AG08396 (cell line): ENCODE measurements at places on chromosomes 13 and 19.

GRCh38 chr19:35108730-35109129 is 6.9 kb upstream of the FXYD3 start:
- DNase-seq, result no peak

DNA sequence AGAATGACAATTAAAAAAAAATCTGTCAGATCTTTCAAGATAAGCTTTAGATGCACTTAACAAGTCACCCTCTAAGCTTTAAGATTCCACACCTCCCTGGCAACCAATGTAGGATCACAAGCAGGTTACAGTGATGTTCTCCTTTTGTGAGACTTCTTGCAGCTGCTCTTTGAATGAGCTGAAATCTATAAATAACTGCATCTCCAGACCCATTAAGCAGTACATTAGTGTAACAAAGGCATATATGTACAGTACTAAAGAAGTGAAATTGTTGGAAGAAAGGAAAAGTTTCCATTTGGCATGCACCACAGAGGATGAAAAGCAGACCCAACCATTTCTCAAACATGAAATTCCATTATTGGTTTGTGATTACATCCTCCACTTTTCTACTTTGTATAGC is 364.7 kb downstream of the ENOX1 start:
- no peak for DNase-seq

DNA sequence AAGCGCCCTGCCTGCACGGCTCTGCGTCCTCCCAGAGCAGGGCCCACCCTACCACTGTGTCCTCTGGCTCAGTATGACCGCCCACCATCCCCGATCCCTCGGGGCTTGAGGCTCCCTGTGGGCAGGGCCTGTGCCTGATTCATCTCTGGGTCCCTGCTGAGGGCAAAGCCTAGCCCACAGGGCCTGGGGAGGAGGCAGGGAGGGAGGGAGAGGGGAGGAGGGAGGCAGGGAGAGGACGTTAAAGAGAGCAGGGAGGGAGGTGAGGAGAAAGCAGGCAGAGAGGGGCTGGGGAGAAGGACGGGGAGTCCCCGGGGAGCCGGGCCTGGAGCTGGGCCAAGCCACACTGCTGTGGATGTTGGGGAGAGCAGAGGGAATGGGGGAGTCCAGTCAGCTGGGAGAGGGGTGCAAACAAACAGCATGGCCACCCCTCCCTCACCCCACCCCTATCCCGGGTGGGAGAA is 4.0 kb upstream of the ERFL start:
- DNase-seq, result no peak

DNA sequence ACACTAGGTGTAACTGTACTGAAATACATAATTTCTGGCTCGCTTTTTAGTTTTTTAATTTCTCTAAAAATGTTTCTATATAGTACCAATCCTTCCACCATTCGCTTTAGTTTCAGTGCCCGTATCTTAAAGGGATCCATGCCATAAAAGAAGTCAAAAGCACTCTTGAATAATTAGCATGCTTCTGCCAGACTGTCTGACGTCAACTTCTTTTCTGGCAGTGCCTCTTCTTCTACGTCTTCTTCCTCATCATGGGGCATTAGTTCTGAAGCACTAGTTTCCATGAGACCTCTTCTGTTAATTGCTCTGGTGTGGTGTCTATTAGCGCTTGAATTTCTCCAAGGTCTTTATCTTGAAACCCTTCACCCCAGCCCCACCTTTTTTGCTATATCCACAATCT is 93.8 kb upstream of the DOCK9 start:
- DNase-seq, result no peak

- DNase-seq, result no peak
Measured at GRCh38 chr13:50990065-50990817, 80.7 kb downstream of the RNASEH2B start.

DNA sequence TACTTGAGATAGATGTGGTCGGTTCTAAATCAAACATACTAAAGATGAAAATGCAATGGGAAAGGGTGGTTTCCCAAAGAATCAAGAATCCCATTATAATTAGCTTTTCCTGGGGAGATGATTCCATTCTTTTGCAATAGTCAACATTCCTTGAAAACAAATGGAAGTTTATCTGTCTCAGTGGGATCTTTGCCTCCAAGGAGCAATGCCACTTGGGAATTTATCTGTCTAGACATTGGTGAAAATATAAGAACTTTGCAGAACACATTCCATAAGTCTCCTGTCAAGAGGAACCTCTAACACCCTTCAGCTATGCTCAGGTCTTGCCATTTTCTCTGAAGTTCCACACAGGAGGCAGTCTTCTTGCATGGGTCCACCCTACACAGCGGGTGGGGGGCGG is 152.5 kb downstream of the KCTD12 start:
- DNase-seq, result no peak

DNA sequence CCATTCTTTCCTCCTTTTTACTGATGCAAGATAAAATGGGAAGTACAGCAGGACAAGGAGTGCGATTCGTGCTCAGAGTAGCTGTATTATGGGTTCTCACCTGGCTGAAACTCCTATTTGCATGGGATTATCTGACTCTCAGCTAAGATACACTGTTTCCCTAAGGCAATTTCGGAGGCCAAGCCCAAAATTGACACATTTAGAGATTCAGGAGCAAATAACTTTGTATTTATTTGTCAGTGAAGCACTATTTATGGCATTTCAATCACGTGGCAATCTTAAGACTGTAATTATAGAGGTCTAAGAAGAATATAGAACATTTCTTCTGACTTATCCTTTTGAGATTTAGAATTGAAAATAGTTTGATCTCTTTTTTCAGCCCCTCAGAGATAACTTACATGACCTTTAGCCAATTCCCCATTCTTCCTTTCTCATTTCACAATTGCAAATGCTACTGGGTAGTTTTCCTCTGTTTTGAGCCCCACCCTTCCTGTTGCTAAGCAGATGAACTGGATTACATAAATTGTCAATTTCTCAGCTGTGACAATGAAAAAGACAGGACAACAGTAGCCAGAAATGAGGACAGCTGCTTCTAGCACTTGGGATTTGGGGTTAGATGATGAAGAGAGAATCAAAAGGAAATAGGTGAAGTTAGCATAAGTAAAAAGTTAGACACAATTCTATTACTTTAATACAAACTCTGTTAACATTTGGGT is 122.7 kb upstream of the FRY start:
- DNase-seq, result no peak

DNA sequence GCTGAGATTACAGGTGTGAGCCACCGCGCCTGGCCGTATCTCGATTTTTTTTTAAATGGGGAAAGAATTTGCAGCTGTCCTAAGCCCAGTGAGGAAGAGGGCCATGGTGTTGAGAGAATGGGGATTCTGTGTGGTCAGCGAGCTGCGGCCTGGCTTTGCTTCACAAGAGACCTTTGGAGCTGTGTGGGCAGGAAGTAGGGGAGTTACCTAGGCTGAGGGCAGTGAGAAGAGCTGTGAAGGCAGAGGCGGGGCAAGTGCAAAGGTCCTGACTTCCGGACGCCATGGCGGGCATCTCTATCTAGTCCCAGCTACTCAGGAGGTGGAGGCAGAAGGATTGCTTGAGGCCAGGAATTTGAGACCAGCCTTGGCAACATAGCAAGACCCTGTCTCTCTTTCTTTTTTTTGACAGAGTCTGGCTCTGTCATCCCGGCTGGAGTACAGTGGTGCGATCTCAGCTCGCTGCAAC is 4.9 kb downstream of the AP2A1 start:
- DNase-seq, result no peak

DNA sequence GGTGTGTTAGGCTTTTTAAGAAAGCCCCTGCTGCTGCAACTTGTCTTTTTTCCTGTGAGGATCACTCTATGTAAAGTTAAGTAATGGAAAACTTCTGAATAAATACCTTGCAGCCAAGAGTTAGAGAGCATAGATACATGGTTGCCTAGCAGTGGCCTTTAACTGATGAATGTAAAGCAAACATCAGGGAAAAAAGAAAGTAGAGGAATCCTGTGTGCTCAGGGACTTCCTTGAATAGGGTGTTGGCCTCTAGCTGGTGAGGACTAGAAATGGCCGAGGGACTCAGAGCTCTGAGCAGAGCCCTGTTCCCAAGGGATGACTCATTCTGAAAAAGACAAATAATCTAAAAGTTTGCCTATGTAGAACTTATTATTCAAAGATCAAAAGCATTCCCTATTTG is 135.7 kb downstream of the MIPEP start:
- DNase-seq, result peak; percentile 31

- no peak for DNase-seq
Measured at GRCh38 chr19:5251096-5252065, 89.2 kb downstream of the PTPRS start.

GRCh38 chr19:55146078-55146704 is 2.8 kb downstream of the TNNT1 start:
- peak; percentile 70 for DNase-seq

DNA sequence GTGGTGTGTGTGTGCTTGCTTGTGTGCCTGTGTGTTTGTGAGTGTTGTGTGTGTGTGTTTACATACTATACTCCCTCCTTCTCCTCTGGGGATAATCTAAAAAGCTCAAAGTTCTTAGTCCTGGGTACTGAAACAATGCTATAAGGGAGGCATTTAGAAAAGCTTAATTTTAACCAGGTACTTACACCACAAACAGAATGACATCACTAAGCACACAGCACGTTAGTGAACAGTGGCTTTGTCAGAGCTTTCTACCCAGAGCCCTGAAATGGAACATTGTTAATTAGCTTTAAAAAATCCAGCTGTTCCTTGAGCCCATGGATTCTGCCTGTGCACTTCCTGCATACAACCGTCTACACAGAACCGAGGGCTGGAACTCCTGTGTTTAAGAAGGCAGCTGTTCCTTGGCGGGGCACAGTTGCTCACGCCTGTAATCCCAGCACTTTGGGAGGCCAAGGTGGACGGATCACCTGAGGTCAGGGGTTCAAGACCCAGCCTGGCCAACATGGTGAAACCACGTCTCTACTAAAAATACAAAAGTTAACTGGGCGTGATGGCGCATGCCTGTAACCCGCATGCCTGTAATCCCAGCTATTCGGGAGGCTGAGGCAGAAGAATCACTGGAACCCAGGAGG is 69.6 kb upstream of the RNF113B start:
- DNase-seq, result no peak

- DNase-seq, result no peak
Measured at GRCh38 chr13:109655611-109656010, 130.8 kb downstream of the IRS2 start.

DNA sequence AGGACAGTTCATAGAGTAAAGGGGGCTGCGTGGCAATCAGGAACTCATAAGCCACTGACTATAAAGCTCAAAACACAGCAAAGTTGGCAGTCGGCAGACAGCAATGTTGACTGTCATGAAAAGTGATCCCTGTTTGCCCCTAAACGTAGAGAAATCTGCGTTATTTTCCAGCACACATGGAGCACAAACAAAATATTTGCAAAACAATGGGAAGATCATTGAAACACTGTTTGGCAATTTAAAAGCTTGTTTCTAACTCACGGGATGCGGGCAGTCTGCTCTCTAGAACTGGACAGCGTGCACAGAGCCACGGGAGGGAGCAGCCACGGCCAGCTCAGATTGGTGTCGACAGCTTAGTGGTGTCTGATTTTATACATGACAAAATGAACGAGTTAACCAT is 6.4 kb upstream of the F7 start:
- DNase-seq, result no peak

DNA sequence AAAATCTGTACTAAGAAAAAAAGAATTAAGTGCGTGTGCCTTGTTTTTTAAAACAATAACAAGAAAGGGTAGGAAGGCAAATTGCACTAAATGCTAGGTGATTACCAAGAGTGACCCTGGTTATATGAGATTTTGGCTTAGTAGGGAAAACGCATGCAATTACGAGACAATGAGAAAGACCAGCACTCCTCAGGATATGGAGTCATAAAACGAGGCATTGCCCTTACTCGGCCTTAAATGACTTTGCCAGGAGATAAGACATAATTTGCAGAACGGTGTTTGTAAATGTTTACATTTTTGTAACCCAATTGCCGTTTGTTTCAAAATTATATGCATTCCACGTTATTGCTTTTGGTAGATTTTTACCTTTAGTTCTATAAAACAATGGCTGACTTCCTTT is 179.8 kb downstream of the RBM26 start:
- DNase-seq, result no peak

- DNase-seq, result peak; percentile 53
Measured at GRCh38 chr19:4208385-4209094, 20.8 kb upstream of the EBI3 start.

- DNase-seq, result no peak
Measured at GRCh38 chr19:2312820-2313501, 5.0 kb upstream of the LINGO3 start.

- DNase-seq, result peak; percentile 57
Measured at GRCh38 chr19:46841458-46842083, 9.1 kb downstream of the AP2S1 start.

GRCh38 chr19:48745208-48745995 is 1.3 kb downstream of the IZUMO1 start:
- peak; percentile 85 for DNase-seq

GRCh38 chr13:35791184-35791851 is 314.8 kb upstream of the MAB21L1 start:
- DNase-seq, result peak; percentile 11

DNA sequence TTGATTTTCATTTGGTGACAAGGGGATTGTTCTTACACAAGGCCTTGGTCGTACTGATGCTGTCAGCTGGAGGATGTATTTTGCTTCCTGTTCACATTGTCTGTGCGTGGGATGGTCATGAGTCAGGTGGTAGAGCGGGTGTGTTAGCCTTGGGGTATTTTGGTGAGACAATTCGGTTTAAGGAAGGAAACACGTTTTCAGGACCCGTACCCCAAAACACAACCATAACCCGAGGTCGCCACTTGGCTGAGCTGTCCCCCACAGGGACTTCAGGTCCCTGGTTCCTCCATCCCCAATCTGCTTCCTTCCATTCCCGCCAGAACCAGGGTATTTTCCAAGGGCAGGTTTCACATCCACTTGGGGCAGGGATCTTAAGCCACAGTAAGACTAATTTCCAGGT is 15.0 kb downstream of the MYO9B start:
- DNase-seq, result no peak

- peak; percentile 59 for DNase-seq
Measured at GRCh38 chr19:54266133-54266532, 9.1 kb upstream of the LILRB5 start.

GRCh38 chr19:50890422-50891252 is 17.4 kb downstream of the KLK2 start:
- no peak for DNase-seq

- no peak for DNase-seq
Measured at GRCh38 chr13:105037110-105037509, 1498.4 kb downstream of the EFNB2 start.

GRCh38 chr13:91249861-91250260 is 97.6 kb upstream of the MIR17HG start:
- DNase-seq, result no peak

- DNase-seq, result no peak
Measured at GRCh38 chr19:51022526-51022925, 3.0 kb upstream of the KLK10 start.

- no peak for DNase-seq
Measured at GRCh38 chr19:37412700-37413099, 41.8 kb downstream of the ZNF527 start.

GRCh38 chr13:111313911-111314425 is 6.5 kb upstream of the TEX29 start:
- DNase-seq, result no peak
